ENCODE measurements at places on chromosomes 1 and 21.

GRCh38 chr1:94856868-94857267 is 36.7 kb downstream of the SLC44A3 start:
- no peak for DNase-seq

- DNase-seq, result no peak
These were observed at the start of gene PLEKHG5 for GRCh38 chr1:6491480-6491962. Gene PLEKHG5 (minus strand): TSS chr1:6491667. CDS start chr1:6477571, 14,096 bp downstream.

GRCh38 chr1:41243079-41243385 is 926 bp upstream of the SCMH1 start:
- no peak for DNase-seq

DNA sequence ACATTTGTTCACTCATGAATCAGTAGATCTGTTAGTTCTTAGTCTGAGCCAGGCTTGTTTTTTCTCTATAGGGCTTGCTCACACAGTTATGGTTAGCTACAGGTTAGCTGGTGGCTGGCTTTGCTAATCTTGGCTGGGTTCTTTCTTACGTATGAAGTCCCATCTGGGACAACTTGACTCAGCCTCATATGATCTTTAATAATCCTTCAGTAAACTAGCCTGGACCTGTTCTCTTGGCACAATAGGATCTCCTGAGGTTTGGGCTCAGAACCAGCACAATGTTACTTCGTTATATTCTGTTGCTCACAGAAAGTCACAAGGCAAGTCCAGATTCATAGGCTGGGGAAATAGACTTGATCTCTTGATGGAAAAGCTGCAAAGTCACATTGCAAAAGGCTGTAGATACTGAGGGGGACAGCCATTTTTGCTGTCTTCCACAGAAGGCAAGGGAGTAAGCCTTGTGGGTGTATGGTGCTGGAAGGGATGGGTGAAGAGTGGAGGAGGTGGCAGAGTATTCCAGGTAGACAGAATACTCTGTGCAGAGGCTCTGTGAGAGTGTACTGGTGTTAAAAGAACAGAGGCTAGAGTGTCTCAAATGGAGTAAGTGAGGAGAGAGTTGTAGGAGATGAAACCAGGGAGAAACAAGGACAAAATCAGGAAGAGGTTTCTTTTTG is 24.4 kb downstream of the EFCAB7 start:
- no peak for DNase-seq

- no peak for DNase-seq
These were observed 11.5 kb upstream of the KCNAB2 start for GRCh38 chr1:6033986-6034749.

GRCh38 chr1:117260761-117261423 is 50.2 kb upstream of the VTCN1 start:
- peak; percentile 14 for DNase-seq

DNA sequence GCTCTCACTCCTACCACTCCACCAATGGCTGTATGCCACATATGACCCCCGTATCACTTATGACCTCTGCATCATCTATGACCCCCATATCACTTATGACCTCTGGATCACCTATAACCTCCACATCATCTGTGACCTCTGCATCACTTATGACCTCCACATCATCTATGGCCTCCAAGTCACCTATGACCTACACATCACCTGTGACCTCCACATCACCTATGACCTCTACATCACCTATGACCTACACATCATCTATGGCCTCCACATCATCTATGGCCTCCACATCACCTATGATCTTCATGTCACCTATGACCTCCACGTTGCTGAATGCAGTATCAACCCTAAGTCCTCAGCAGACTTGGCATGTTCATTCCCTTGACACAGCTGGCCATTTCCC is 271.2 kb downstream of the MATN1 start:
- DNase-seq, result no peak

DNA sequence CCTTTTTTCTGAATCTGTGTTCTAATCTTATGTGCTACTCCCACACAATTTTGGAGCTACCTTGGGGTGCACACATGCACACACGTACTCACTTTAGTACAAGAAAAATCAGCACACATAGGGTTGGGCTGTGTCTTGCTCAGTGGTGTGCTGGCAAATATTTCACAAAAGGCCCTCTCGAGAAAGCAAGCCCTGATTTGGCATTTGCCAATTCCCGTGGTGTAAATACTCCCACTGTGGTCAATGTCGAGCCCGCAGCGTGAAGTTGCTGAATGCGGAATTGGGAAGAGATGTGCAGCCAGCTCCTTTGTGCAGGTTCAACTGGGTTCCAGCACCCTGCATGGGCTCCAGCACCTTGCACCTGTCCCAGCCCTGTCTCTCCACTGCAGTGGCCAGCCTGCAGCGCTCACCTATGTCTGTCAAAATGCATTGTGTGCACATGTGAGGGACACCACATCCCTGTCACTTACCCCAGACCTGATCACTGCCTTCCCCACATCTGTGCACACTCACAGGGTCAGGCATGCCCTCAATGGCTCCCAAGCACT is 78.4 kb upstream of the WNT4 start:
- DNase-seq, result no peak

DNA sequence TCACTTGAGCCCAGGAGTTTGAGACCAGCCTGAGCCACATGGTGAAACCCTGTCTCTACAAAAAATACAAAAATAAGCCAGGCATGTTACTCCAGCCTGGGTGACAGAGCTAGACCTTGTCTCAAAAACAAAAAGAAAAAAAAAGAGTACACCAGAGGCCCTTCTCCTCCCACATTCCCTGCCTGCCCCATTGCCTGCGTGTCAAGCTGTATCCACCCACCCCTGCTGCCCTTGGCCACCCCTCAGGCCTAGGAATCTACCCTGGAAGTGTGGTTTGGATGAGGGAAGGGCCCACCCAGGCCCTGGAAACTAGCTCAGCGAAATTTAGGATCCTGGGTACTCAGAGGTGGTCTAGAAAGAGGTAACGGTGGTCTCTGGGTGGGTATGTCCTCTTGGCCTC is 25.7 kb upstream of the WASF2 start:
- DNase-seq, result no peak

DNA sequence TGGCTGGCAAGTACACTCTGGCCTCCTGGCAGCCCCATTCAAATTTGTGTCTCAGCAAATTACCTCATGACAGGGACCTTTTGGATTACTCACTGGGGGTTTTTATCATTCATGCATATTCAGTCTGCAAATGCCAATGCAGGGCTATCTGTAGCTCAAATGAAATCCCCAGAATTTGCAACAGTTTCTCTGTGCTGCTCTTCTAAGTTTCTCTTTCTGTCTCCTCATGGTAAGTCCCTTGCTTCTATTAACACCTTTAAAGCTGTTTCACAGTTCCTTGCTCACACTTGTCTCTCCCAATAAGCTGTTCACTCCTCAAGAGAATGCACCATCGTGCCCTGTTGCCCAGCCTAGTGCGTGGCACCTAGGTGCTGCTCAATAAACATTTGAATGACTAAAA is 3.3 kb upstream of the FAM78B start:
- no peak for DNase-seq

GRCh38 chr1:229538945-229539344 is 19.6 kb downstream of the ABCB10 start:
- DNase-seq, result no peak

DNA sequence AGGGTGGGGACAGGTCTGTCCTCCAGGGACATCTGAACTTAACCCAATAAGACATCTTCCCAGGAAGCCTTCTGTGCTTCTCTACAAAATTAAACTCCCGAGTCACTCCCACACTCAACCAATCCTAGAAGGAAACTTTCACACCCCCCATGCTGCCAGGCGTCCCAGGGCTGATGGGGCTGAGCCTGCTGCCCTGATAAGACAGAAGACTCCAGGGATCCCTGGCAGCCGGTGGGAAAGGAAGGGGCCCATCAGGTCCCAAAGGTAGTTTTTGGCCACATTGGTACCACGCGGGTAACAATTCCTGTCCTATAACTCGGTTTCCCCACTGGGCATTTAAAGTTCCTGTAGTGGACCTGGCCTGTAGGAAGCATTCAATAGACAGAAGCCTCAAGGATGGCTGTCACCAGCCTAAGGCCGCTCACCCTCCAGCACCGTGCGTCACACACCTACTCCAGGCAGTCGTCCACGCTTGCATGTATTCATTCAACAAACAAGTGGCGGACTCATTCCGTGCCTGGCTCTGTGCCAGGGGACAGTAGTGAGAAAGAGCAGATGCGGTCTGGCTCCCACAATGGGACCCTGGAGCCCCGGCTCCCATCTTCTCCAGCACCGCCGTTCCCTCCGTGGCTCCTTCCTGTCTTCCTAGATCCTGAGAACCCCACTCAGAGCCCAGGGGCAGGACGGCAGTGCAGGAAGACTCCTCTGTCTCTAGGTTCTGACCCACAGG is 465.2 kb downstream of the NPHP4 start:
- no peak for DNase-seq

DNA sequence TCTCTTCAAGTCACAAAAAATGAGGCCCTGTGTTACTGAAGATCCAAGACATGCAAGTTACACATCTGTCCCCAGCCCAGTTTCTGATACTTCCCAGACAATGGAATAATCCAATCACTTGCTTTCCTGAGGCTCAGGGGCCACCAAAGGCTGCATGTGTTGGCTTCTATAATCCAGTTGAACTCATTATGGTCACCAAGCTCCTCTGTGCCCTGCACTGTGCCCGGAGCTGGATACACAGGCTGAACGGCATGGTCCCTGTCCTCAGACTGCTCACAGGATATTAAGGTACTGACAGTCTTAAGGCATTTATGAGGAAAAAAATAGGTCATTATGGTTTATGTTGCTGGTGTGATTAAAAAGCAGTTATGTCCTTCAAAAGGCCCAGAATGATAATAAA is 117.0 kb upstream of the SYT6 start:
- DNase-seq, result no peak

- DNase-seq, result no peak
These were observed 82.0 kb upstream of the MROH9 start for GRCh38 chr1:170853302-170853701.

GRCh38 chr1:44032170-44032790 is 1.0 kb upstream of the SLC6A9 start:
- DNase-seq, result no peak

- no peak for DNase-seq
These were observed 53.9 kb downstream of the LAMC1 start for GRCh38 chr1:183077097-183077496.

GRCh38 chr21:25855576-25855975 is 120.8 kb downstream of the GABPA start:
- DNase-seq, result no peak

GRCh38 chr1:56548571-56548970 is 30.8 kb downstream of the PLPP3 start:
- DNase-seq, result no peak

GRCh38 chr1:163378554-163378953 is 56.8 kb downstream of the NUF2 start:
- no peak for DNase-seq

DNA sequence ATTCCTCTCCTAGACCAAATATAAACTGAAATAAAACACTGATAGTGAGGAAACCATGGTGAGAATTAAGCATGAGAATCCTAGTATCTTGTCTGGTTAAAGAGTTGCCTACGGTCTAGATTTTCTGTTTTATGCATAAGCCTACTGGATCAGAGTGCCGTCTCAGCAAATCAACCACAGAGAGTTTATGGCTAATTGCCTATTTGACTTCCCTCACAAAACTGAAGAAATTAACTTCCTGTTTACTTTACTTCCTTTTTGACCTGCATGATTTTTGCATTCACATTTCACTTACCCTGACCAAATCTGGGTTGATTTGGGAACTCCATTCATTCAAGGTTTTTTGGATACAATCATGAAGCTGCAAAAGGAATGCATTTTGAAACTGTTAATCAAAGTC is 5.0 kb downstream of the GCLM start:
- no peak for DNase-seq

- DNase-seq, result no peak
These were observed 136.6 kb upstream of the GFI1 start for GRCh38 chr1:92623187-92623778.

- DNase-seq, result peak; percentile 19
These were observed 31.3 kb downstream of the SMAP2 start for GRCh38 chr1:40404670-40405462.

- DNase-seq, result no peak
These were observed 31.3 kb downstream of the ACOT11 start for GRCh38 chr1:54579337-54579781.

DNA sequence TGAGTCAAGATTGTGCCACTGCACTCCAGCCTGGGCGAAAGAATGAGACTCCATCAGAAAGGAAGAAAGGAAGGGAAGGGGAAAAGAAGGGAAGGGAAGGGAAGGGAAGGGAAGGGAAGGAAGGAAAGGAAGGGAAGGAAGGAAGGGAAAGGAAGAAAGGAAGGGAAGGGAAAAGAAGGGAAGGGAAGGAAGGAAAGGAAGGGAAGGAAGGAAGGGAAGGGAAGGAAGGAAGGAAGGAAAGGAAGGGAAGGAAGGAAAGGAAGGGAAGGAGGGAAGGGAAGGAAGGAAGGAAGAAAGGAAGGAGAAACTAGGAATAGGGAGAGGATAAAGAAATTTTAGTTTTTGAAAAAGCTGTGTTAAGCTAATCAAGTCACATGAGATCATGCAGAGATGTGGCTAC is 33.4 kb upstream of the NID1 start:
- no peak for DNase-seq

- DNase-seq, result no peak
These were observed 27.1 kb downstream of the FAM20B start for GRCh38 chr1:179052776-179053175.

- DNase-seq, result no peak
These were observed 34.7 kb downstream of the RCAN1 start for GRCh38 chr21:34580181-34580700.

- DNase-seq, result no peak
These were observed 7.9 kb upstream of the LORICRIN start for GRCh38 chr1:153251562-153251961.

DNA sequence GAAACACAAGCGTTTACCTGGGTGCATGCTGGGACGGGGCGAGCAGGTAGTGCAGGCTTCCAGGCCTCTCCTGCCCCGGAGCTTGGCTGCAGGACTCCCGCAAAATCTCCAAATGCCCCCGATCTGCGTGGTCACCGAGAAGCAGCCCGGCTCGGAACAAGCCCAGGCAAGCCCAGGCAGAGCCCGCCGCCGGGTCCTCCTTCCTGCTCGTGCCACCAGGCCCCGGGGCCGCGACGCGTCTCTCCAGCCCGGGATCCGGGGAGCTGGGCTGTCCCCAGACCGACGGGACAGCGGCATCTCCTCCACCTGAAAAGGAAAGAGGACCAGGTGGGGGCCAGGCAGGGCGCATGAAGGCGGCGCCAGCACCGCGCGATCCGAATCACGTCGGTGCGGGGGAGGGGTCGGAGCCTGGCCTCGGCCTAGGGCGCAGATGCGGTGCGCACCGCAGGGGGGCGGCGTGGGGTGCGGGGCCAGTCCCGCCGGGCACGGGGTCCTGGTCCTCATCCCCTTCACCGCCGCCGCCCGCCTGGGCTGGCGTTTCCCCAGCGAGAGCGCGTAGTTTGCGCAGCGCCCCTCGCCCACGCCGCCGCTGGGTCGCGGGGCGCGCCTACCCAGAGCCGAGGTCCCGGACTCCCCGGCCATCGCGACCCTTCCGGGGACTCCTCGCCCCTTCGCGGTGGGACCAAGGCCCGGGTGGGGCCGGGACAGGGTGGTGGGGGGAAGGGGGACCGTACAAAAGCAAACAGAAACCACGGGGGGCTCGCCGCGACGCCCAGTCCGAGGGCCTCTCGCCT is 52.4 kb upstream of the H6PD start:
- DNase-seq, result no peak

GRCh38 chr1:23581219-23581618 is 21.9 kb upstream of the ID3 start:
- DNase-seq, result no peak

GRCh38 chr1:31936278-31936980 is 1.7 kb downstream of the PTP4A2 start:
- no peak for DNase-seq

Data from NCI-H2107 (cell line).